ENCODE measurements at places on chromosomes 7 and 10.

- DNase-seq: no peak
These were observed 41.8 kb downstream of the JCAD start for GRCh38 chr10:30017556-30017955.

DNA sequence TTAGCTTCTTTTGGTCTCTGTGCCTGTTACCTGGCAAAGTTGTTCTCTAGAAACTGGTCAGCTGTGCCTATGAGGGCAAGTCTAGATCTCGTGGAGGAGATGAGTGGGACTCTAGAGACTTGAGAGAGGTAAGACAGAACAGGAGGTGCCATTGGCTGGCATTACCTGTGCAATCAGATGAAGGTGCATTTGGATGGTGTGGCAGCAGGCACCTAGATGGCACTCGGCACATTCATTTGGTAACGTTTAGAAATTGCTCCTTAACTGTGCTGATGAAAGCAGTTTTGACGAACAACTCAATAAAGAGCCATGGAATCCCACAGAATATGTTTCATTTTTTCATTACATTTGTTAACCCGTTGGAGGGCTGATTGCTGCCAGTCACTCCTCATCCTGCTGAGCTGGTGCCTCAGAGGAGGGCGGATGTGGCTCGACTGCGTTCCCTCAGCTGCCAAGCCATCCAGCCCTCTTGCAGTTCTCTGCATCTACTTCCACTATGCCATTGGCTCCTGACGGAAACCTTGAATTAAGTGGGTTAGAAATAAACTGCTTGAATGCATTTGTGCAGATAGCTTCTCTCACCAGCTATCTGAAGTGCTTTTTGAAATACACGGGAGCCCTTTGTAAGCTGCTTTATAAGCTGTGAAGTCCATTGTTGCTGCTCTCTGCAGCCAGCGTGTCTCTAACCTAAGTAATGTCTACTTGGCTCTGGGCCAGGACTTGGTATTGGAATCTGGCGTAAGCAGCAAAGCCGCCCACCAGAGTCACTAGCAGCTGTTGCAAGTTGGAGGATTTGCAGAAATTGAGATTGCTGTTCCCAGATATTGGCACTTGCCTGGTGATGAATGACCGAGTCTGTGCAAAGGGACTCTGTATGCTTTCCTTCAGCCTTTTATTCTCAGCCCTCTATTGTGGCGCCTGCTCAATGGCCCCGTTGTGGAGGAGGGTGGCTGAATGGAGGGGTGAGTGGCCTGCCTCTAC lies 87.4 kb downstream of the LRRC4 start:
- DNase-seq: no peak

GRCh38 chr7:17134786-17135185 lies 163.7 kb upstream of the AHR start:
- DNase-seq: no peak

GRCh38 chr10:115948465-115948864 lies 324.5 kb downstream of the GFRA1 start:
- no peak for DNase-seq

- DNase-seq: no peak
These were observed 219.3 kb upstream of the MKLN1 start for GRCh38 chr7:131108212-131108940.

DNA sequence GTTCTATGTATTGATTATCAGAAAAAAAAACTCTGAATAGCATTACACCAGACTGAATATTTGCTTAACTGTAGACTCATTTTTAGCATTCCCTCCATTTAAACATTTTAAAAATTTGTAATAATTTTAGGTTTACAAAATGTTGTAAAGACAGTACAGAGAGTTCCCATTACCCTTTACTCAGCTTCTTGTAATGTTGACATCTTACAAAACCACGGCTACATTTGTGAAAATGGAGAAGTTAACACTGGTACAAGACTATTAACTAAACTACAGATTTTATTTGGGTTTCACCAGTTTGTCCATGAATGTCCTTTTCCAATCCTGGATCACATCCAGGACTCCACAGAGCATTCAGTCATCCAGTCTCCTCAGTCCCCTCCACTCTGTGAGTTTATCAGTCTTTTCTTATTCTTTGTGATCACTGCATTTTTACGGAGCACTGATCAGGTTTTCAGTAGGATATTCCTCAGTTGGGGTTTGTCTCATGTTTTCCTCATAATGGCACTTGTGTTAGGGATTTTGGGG lies 130.0 kb upstream of the EEPD1 start:
- no peak for DNase-seq

Measured in activated CD4-positive, alpha-beta T cell treated with anti-CD3 and anti-CD28 coated beads, Interleukin-2, amount 50 U/mL, for 1 hour (primary cell).